Type B pancreatic cell (in vitro differentiated cells): ENCODE measurements at places on chromosomes 11 and 22.

- peak; percentile 57 for DNase-seq
Measured at GRCh38 chr22:18983120-18983651, 47.1 kb upstream of the PRODH start.

DNA sequence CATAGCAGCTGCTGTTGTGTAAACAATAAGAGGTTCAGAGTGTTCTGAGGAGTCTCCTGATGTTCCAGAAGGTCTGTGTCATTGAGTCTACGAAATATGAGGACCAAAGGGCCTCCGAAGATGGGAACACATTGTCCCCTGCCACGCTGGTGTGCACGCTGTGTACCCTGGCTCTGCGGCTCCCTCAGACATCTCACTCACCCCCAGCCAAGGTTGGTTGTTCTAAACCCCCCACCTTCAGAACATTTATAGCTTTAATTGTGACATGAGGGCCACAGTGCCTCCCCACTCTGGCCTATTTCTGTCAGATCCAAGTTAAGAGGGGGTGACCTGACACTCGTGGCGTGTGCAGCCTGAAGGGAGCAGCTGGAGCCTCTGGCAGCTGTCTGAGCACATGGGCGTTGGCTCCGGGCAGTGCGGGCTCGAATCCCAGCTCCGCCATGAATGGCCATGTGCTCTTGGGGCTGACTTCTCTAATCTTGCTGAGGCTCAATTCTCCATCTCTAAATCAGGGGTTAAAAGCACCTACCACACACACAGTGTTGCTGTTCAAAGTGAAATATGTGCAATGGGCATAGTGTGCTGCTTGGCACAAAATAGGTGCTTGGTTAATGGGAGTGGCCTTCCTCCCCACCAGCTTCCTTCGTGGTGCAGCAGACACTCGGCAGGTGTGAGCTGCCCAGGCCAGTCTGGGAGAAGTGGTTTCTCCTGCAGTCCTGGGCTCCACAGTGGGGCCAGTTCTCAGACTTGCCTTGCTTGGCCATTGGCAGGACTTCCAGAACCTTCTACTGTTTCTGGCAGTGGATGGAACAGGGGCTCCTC lies 39.7 kb upstream of the MICAL2 start:
- no peak for DNase-seq

GRCh38 chr22:49047447-49047846 lies 780.2 kb downstream of the BRD1 start:
- no peak for DNase-seq

DNA sequence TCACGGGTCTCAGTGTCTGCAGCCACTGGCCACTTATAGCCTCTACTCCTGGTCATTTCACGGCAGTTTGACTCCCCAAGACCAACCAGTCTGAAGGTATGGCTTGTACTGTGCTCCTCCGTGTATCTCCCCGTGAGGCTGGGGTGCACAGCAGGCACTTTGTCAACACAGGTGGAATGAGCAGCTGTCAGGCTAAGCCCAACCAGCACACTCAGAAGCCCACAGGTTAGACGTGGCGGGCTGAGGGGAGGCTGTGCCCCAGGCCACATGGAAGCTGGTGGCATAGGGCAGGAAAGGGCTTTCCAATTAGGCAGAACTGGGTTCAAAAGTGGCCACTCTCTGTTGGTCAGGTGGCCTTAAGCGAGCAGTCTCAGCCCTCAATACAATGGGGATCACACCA lies 7.0 kb downstream of the TP53I11 start:
- DNase-seq: no peak

GRCh38 chr22:49192180-49192856 lies 635.4 kb downstream of the BRD1 start:
- no peak for DNase-seq

GRCh38 chr11:59437770-59438169 lies 1.5 kb downstream of the OR5A1 start:
- DNase-seq: no peak

- no peak for DNase-seq
Measured at GRCh38 chr11:28939381-28939780, 831.2 kb downstream of the METTL15 start.

GRCh38 chr11:119787074-119787461 lies 58.1 kb upstream of the NECTIN1 start:
- DNase-seq: no peak

GRCh38 chr11:69904161-69904973 lies 85.2 kb upstream of the FGF3 start:
- DNase-seq: no peak

GRCh38 chr22:35023692-35024363 lies 42.1 kb upstream of the ISX start:
- DNase-seq: peak; percentile 88

DNA sequence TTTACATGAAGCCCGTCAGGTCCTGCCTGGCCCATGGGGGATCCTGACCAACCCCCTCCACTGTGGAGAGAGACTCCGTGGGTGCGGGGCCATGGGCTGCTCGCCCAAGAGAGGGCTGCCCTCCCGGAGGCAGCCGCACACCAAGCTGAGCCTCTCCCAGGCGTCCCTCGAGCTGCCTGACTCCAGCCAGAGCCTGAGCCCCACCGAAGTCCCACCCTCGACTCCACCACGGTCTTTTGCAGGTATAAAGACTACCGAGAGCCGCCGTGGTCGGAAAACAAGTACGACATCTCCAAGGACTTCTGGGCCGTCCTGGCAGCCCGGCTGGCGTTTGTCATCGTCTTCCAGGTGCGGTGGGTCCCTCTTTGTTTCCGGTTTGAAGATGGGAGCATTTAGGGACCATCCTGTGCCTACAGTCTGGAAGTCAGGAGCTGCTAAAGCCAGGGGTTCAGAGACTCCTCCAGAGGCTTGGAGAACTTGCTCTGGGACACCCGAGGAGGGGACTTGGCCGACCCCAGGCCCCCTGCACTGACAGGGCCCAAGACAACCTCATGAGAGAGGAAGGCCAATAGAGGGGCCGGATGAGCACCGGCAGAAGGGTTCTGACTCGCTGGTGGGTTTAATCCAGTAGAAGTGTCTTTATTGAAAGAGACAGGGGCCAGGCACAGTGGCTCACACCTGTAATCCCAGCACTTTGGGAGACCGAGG lies 17.6 kb upstream of the FADD start:
- no peak for DNase-seq

DNA sequence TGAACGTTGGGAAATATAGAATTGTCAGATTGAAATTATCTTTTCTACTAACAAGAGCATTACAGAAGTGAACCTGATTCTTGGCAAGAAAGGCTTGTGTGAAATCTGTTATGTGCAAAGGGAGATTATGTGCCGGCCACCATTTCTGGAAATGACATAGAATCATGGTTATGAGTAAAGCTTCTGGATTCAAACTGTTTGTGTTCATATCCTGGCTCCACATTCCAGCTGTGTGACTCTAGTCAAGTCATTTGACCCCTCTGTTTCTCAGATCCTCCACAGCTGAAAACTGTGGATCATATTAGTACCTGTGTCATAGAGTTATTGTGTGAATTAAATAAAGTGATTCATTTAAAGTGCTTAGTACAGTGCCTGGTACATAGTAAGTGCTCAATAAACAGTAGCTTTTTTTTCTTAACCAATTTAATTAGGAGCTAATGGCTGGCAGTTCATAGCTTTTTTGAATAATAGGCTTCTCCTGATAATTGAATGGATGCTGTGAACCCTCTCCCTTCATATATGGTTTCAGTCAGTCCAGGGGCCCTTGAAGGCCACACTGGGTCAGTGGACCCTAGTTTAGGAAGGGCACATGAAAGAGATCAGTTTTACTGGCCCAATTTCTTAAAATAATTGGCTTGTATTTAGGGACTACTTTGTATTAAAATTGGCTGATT lies 34.6 kb downstream of the EHF start:
- DNase-seq: no peak

DNA sequence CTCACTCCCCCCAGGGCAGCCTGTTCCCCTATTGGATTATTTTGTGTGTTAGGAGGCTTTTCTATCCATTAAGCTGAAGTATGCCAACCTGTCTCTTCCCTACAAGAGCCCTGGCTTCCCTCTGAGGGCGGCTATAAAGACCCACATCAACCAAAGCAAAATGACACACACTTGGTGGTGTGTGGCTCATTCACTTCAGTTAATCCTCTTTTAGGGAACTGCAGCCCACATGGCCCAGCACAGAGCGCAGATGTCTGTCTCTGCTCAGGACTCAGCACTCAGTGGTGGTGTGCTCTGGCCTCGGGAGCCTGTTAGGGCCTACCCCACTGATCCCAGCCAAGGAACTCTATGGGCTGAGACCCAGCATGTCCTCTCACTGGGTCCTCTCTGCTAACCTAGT lies 32.2 kb upstream of the LRRC10B start:
- no peak for DNase-seq

GRCh38 chr11:6200975-6201374 lies 2.0 kb downstream of the OR52W1 start:
- DNase-seq: no peak

DNA sequence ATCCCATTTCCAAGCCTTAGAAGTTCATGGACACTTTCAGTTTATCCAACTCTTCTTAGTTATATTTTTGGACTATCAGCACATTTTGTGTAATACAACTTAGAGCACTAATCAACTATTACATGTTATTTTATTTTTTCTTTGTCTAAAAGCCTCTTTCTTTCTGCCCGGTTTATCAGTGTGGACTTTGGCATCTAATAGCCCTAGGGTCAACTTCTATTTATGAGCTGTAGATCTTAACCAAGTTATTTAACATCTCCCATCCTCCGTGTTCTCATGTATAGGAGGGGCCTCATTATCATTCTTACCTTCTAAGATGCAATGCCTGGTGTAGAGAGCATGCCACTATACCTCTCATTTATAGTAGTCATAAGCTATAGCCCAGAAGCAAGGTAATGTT lies 4.4 kb downstream of the CARD16 start:
- DNase-seq: no peak

DNA sequence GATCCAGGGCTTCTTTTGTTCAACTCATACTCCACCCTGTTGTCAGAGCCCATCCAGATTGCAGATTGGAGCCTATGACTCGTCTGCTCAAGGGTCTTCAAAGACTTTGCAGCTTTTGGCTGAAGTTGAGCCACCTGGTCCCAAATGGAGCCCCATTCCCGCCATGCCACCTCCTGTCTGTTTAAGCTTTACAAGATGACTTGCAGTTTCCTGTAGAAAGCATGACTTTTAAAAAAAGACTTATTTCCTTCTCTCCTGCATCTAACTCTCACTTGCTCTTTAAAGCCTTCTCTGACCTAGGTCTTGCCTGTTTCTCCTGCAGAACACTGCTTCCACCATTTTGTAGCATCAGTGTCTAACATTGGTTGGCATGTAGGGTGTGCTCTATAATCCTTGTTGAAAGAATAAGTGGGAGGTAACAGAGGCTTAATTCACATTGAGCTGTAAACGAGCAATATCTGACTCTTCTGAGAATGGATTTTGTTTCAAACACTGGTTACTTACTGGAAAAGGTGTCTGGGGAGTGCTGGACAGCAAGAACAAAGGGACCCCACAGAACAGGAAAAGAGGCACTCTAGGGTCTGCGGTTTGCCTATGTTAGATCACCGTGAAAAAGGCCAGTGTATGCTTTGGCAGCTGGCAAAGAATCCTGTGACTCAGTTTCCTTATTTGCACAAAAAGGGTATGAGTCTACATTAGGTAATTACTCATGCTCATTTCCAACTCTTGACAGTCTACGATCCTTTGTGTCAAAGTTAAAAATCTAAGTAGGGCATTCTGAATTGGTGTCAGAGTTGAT lies 30.3 kb downstream of the NF2 start:
- no peak for DNase-seq

DNA sequence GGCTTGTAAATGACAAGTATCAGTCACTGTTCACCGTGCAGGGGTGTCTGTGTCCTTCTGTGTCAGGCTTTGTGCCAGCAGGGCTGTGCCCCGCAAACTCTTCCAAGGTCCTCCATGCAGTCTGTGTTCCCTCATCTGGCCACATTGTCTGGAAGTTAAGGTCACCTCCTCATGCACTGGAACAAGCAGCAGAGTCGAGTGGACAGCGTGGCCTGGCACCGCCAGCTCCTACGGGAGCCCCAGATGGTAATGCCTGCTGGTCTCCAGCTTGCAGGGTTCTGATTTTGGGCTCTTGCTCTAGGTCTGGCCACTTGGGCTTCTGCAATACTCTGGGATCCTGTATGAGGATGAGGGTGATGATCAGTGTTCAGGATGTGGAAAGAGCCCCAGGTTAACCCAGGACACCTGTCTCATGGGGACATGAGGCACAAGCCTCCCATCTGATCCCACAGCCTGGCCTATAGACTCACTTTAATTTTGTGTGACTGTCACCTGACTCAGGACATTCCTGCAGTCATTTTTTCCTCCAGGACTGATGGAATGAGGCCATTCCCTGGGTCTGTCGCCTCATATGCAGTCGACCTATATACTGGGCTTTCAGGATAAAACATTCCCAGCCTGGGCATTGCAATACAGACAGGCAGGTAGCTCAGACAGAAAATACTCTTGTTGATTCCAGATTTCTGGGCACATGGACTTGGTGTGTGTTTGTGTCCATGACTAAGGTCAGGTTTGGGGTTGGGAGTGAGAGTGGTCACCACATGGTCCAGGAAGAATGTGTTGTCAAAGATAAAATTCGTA lies 106.3 kb upstream of the TOP3B start:
- no peak for DNase-seq

GRCh38 chr11:130839981-130840666 lies 76.2 kb downstream of the SNX19 start:
- no peak for DNase-seq

DNA sequence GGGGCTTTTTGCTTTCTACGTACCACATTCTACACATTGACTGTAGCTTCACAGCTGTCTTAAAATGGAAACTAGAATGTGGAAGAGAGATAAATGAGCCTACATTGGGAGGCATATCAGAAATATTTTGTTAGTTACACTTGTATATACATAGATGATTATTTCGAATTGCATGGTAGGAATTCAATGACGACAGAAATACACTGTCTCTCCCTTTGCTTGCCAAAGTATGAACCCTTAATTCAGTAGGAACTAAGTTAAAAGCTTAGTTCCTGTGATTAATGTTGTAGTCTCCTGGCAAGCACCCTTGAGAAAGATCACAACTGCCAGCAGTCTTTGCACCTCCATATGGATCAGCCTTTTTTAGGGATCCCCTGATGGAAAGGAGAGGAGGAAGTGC lies 10.1 kb downstream of the C11orf87 start:
- no peak for DNase-seq

DNA sequence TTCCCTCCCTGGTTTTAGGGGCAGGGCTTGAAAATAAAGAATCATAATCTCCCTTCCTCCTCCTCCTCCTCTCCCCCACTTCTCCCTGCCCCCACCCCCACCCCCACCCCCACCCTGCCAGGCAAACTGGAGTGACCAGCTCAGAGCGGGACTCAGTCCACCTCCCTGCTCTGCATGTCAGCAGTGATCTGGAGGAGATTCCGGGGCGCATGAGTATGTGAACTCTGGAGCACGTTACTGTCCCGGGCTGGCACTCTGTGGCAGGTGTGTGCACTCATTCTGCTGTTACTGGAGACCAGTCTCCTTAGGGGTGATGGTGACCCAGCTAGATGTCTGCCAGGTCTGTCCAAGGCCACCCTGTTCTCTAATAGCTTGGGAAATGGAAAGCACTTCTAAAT lies 33.9 kb downstream of the MARK2 start:
- DNase-seq: no peak

- no peak for DNase-seq
Measured at GRCh38 chr22:20741634-20742581, 32.0 kb upstream of the SERPIND1 start.

GRCh38 chr11:12174477-12175143 lies 64.2 kb downstream of the MICAL2 start:
- DNase-seq: no peak
